ENCODE measurements at places on chromosomes 13 and 19.

- DNase-seq = no peak
Measured at GRCh38 chr13:110836605-110836903, 78.3 kb downstream of the ANKRD10 start.

DNA sequence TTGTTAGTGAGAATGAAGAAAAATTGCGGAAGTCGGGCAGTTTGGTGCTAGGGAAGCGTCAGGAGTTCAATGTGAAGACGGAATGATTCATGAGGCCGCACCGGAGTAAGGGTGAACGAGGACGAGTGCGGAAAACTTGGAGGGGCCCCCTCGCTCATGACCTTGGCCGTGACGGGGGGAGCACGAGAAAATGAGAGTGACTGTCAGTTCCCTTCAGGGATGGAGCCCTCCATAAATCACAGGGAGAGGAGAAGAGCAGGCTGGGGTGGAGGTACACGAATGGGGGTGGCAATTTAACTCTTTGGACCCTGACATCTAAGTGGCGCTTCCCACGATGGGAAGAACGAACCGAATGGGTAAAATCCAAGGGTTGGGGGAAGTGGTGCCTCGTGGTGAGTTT, 486.4 kb downstream of the TSHZ3 start:
- DNase-seq = no peak

GRCh38 chr19:11136400-11137101, 19.0 kb downstream of the SPC24 start:
- no peak for DNase-seq

- no peak for DNase-seq
Measured at GRCh38 chr13:66222926-66223325, 1007.2 kb downstream of the PCDH9 start.

- DNase-seq = peak; percentile 16
Measured at GRCh38 chr13:32911506-32911905, 104.7 kb upstream of the KL start.

DNA sequence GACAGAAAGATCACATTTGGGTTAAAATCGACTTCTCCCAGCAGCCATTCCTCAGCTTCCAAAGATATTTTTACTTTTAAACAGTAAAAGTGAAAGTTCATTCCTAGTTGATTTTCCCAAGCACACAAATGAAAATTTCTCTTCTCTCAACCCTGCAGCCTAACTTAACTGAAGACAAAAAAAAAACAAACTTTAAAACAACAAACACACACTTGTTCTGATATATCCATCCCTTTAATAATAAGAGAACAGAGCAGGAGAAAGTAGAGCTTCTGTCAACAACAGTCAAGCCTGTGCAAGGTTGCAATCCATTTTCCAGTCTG, 72.9 kb downstream of the STK24 start:
- no peak for DNase-seq

DNA sequence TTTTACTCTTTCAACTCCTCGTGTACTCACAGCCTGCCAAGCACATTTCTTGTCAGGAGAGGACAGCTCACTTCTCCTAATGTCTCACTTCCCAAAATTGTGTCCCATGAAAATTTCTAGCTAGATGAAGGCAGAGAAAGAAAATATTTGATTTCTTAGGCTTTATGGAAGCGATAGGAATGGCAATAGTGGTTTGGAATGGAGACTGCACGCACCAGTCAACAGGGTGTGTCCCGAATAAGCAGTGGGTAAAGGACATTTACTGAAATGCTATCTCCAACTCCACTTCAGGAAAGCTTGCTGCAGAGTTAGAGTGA, 321 bp upstream of the ZNF222 start:
- no peak for DNase-seq

Measured in activated CD4-positive, alpha-beta T cell treated with anti-CD3 and anti-CD28 coated beads, Interleukin-2, amount 50 U/mL, for 48 hours (primary cell).